ENCODE measurements at places on chromosomes 16 and 17.

DNA sequence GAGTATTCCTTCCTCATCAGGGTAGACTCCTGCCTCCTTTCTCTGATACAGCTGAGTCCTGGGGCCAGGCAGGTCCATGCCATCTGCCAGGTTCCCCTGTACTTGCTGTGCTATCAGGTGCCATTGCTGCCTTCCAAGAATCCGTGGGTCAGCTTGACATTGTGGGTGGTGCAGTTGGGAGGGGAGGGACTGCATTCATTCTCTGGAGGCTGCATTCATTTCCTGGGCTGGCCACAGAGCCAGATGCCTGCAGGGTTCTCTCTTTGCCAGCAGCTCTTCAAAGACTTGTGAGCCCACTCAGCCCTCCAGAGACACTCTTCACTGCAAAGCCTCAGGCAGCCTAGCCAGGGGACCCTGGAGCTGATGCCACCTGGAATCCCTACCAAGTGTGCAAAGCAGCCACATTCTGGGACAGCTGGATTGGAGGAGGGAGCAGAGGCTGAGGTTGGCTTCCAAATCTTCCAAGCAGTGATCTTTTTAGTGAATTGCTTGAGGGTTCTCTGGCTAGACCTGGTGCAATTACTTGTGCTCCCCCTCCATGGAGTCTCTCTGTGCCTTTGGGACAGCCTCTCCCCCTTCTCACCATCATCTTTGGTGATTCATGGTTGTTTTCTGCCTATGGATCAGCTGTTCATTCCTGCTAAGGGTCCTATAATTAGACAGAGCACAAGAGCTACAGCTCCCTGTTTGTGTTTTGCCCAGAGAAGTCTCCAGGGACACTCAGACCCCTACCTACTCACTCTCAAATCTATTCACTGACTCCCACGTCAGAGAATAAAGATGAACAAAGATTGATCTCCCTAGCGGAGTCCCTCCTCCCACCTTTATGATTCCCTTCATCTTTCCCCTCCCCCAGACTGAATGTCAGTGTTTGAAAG is 20.9 kb downstream of the ANKFN1 start:
- DNase-seq, result no peak

DNA sequence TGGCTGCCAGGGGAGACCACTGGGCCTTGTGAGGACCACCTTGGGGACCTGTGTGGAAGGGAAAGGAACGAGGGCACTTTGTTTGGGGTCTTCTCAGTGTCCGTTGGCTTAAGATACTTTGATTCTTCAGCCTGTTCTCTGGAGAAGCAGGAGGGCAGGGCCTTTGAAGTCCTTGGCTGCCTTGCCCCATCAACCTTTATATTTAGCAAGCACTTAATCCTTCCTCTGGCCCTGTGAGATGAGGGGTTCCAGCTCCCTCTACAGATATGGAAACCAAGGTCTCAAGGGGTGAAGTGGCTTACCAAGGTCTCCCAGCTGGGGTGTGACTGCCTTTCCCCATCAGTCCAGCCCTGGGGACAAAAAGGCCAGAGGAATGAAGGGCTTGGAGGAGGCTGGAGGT is 28.5 kb downstream of the TTYH2 start:
- DNase-seq, result no peak

- no peak for DNase-seq
Observed at GRCh38 chr16:74192281-74192797, 104.3 kb upstream of the PSMD7 start.

DNA sequence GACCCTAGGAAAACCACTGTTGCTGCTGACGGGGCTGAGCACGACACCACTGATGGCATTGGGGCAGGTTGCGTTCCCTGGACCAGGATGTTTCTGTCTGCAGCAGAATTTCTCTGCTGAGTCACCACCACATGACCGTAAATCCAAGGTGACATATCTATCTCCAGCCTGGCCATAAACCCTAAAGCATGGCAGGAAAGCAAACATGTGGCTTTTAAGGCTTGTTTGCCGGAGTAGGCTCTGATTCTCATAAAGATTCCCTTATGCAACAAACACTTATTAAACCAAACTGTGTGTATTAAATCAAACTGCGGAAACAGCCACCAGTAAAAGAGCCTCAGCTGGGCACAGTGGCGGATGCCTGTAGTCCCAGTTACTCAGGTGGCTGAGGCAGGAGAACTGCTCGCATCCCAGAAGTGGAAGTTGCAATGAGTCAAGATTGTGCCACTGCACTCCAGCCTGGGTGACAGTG is 17.3 kb downstream of the MPHOSPH6 start:
- DNase-seq, result peak; percentile 99

DNA sequence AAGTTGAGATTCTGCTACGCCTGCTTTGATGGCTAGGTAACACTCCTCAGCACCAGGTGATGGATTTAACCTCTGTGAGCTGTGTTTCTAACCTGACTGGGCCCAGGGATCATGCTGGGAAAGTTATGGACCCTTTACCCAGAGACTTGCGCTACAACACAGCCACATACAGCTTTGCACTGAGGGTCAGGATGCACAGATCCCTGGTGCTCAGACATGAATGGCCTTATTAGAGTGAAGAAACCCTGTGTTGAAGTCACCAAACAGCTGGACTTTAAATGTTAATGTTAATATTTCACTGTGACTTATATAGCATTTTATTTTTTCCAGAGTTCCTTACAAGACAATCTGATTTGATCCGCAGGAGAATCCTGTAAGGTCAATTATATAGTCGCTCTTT is 114.3 kb downstream of the MSI2 start:
- DNase-seq, result no peak

- DNase-seq, result no peak
Observed at GRCh38 chr17:2380950-2381649, 19.8 kb downstream of the MNT start.

- DNase-seq, result peak; percentile 52
Observed at GRCh38 chr16:57786632-57787518, 15.4 kb downstream of the KIFC3 start.

DNA sequence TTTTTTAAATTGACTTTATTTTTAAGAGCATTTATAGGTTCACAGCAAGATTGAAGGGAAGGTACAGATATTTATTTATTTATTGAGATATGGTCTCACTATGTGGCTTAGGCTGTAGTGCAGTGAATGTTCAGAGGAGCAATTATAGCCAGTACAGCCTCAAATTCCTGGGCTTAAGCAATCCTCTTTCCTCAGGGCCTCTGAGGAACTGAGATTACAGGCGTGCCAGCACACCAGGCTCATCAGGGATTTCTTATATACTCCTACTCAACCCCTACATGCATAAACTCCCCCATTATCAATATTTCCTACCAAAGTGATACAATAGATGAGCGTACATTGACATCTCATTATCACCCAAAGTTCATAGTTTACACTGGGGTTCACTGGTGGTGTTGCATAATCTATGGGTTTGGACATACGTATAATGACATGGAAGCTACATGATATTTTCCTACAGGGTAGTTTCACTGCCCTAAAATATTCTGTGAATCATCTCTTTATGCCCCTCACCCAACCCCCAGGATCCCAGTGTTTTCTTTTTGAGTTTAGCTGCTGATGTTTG is 33.5 kb downstream of the HS3ST3B1 start:
- DNase-seq, result peak; percentile 48

- peak; percentile 86 for DNase-seq
Observed at GRCh38 chr16:78504401-78504851, 405.0 kb downstream of the WWOX start.
